Kasumi-1 (cell line): ENCODE measurements at places on chromosomes 1 and 21.

DNA sequence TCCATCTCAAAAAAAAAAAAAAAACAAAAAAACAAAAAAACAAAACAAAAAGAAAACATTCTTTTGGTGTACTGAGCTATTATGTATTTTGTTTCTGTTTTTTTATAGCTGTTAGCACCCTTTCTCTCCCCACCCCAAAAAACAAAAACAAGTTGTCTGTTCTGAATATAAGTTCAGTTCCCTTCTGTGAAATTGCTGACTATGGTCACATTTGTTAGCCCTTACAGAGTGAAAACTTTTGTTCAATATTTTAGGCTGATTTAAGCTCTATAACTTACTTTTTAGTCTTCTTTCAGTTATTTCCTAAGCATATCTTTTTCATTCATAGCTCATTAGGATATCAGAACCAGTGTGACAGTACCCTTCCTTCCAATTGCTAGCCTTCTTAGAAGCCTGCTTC, 1056.6 kb upstream of the NCAM2 start:
- no peak for DNase-seq

DNA sequence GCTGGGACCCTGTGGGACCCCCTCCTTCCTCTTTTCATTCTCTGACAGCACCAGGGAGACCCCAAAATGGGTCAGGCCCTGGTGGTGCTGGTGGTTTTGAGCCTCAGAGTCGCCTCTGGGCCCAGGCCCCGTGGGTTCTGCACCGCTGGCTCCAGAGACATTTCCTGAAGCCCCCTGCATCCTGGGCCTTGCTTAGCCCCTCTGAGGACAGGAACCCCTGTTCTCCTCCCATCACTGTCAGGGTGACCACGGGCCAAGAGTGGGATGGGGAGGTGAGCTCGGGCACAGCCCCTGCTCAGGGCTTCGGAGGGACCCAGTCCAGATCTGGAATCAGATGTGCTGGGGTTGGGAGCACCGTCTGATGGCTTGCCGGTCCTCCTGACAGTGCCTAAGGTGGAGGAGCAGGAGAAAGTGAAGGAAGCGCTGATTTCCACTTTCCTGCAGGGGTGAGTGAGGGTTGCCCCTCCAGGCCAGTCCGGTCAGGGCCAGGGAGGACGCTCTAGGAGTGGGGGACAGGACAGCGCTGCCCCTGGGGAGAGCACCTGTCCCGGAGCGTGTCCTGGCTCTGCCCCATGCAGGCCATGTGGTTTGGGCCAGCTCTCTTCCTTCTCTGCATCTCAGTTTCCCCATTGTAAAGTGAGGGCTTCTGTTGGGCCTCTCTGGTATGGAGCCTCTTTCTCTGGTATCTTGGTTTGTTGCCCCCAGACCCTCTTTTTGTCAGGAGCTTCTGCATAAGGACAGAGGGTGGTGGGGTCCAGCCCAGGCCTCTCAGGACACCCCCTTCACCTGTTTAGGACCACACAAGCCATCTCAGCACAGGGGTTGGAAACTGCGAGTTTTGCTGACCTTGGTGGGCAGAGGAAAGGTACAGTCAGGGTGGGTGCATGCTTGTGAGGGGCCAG, 71.0 kb downstream of the TRIM11 start:
- no peak for DNase-seq

- no peak for DNase-seq
Measured at GRCh38 chr1:169138866-169139670, 32.6 kb downstream of the ATP1B1 start.

DNA sequence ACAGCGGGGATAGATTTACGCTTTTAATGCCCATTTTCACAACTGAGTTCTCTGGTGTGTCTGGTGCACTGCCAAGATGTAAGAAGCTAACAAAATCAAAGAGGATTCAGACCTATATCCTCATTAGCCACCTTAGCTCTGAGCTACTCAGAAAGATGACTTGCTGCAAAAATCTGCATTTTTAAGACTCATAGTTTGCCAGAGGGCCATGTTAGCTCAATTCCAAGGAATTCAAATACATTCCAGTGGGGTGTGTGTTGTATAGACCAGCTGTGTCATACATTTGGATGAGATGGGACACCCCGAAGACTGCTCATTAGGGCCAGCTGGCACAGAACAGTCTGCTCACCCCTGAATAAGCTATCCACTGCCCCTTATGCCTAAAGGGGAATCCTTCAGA, 8.9 kb downstream of the DENND2D start:
- DNase-seq: no peak

DNA sequence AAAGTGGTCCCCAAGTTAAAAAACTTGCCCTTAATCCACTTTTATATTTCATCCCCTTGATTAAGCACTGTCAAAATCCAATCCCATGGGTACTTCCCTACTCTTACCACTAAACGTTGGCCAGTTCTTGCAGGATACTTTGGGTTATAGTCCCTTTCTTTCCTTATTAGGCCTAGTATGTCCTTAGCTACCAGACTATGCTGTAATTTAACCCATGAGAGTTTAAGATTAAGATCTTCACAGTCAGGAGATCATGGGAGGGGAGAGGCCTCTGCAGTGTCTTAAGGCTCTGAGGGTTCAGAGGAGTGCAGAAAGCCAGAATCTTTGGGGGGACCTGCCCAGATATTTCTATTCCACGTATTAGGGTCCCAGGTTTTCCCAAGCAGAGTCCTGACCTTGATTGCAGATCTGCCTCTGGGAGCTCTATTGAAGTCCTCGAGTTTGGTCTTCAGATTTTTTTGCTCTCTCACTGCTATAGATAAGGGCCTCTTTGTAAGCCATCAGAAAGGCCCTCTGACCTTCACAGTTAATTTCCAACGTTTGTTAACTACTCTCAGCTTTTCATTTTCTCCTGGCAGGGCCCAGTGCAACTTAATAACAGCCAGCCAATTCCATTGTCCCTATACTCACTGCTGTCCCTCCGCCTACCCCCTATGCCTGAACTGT, 9.0 kb upstream of the CGN start:
- no peak for DNase-seq

DNA sequence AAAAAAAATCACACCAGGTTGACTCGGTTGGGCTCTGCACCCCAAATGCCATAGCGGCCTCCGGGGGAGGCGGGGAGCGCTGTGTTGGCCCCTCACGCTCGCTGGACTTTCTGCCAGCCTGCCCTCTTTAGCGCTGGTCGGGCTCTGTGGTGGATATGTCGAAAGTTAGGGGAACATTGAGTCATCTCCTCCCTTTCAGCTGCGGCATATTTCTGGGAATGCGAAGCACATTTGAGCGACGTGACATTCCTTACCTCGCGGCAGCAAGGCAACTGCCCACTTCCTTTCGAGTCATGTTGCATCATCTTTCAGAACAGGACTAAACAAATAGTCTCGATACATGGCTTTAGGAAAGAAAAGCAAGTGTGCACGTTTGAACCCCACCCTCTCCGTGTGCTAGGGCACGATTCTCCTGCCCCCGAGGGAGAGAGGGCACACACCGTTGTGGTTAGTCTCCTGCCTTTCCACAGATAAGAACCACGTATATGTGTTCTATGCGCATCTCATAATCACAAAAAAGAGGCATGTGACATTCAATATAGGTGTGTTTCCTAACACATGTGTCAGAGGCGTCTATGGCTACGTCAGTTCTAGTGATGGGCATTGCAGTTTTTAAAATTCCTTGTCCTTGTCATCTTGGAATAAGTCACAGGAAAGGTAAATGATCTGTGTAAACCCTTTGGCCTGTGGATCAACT, 105.9 kb upstream of the SLC45A1 start:
- peak; percentile 21 for DNase-seq

GRCh38 chr1:60255565-60255964, 182.0 kb upstream of the C1orf87 start:
- DNase-seq: no peak

GRCh38 chr1:214192825-214193643, 87.9 kb upstream of the SMYD2 start:
- no peak for DNase-seq
